ENCODE measurements at places on chromosomes 13 and 19. TPM values are rescaled to one million over a fixed set of nuclear protein-coding genes. Genes with fewer than 3 reads are reported as not detected.

DNA sequence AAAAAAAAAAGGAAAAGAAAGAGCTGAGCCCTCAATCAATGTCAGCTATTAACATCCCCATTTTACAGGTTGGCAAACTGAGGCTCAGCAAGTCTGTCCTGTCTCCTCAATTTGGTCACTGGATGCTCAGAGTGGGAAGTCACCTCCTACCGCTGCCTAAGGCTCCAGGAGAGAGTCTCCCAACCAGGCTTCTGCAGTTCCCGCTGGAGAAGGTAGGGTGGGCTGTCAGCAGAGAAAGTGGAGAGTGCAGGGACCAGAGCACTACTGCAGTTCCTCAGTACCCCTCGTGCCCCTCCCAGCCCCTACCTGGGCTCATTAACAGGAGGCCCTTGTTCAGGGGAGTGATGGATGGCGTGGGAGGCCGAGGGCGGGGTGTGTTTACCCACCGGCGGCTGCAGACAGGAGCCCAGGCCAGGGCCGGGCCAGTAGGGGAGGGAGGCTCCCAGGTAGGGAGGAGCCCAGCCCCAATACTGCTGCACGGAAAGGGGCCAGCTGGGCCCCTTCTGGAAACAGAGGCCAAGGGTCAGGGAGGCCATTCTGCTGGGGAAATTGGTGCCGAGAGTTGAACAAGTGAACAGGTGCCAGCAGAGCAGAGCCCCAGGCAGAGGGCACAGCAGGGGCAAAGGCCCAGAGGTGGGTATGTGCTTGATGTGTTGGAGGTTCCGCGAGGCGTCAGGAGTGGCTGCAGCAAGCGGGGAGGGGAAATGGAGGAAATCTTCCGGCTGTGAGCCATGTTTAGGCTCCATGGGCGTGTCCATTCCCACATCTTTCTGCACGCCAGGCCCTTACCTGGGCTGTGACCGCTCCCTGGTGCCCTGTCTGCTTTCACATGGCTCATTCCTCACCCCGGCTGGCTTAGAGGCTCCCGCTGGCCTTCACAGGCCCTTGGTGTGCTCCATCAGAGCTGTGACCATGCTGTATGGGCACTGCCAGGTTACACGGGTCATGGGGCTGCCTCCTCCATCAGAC, 7.6 kb upstream of the COMP start:
- no peak for DNase-seq

- DNase-seq = no peak
Observed at GRCh38 chr19:7975037-7975436, 30.4 kb downstream of the ELAVL1 start.

DNA sequence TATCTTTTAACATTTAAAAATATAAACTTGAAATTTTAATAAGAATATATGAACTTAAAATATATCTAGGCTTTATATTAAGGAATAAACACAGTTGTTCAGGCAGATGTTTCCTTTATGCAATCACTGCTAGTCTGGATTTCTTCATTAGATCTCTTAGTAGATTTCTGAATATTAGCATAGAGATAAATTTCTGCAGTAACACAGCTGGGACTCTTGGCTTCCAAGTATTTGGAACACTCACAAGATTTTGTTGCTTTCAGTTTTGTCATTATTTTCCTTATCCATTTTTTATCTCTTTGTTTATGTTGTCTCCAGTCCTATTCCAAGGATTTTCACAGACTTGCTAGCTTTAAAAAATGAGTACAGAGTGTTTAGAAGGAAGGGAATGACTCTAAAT, 857.1 kb downstream of the GPC5 start:
- no peak for DNase-seq

DNA sequence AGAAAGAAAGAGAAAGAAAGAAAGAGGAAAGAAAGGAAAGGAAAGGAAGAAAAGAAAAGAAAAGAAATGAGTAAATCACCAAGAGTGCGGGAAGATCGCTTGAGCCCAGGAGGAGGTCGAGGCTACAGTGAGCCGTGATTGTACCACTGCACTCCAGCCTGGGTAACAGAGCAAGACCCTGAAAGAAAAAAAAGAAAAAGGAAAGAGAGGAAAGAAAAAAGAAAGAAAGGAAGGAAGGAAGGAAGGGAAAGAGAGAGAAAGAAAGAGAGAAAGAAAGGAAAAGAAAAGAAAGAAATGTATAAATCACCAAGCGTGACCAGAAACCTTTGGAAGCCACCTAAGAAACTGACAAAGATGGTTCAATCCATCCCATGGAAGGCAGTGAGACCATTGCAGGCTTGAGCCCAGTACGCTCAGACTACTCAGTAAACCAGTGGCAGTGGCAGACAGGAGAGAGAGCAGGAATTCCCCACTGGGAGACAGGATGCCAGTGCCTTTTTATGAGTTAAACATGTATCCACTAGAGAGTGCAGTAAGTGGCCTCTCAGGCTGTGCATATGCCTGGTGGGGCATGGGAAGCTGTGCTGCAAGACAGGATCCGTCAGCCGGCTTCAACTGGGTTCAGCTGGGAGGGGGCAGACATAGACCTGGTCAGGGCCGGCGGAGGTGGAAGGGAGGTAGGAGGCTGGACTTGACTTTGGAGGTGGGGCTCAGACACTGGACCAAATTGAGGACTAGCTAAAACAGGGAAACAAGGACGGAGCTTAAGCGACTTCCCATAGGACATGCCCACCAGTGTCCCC, 4.8 kb downstream of the GPR42 start:
- DNase-seq = no peak

DNA sequence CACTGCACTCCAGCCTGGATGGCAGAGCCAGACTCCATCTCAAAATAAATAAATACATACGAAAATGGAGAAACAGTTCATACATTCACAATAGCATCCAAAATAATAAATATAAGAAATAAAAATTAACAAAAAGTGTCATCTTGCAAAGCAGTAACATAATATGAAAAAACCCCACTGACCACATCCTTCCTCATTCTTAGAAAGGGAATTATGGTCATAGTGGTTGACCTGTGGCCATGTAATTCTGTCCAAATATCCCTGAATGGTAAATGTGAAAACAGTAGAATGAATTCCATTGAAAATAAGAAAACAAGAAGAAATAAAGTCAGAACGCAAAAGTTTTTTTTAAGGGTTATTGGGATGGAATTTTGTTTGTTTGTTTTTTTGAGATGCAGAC, 7.0 kb upstream of the CDC42EP5 start:
- DNase-seq = no peak

Gene NUMBL
- total RNA-seq = 6.8 TPM

Gene CRX
- not detected for total RNA-seq
